Endothelial cell of umbilical vein (primary cell): ENCODE measurements at places on chromosomes 12 and 14. TPM values are rescaled to one million over a fixed set of nuclear protein-coding genes. Genes with fewer than 3 reads are reported as not detected.

DNA sequence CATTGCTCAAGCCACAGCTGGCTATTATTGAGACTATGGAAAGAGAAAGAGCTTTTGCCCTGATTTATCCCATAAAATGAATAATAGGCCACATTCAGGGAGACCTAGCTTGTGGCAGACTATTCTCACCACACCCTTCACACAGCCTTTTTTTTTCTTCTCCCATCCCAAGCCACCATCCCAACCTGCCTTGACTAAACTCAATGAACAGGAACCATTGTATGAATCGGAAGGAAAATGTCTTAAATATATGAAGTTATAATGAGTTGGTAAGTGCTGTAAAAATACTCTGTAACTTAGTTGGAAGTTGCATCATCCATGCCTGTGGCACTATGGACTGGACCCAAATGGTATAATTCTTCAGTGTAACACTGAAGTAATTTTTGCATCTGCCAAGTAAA is 338.4 kb downstream of the RAD51B start:
- H3K27me3 ChIP-seq = no peaks in the 10 kb centered on the region
- H3K4me1 ChIP-seq = no peaks in the 10 kb centered on the region
- no peaks in the 10 kb centered on the region for H3K36me3 ChIP-seq
- H3K27ac ChIP-seq = no peak overlapping the region

DNA sequence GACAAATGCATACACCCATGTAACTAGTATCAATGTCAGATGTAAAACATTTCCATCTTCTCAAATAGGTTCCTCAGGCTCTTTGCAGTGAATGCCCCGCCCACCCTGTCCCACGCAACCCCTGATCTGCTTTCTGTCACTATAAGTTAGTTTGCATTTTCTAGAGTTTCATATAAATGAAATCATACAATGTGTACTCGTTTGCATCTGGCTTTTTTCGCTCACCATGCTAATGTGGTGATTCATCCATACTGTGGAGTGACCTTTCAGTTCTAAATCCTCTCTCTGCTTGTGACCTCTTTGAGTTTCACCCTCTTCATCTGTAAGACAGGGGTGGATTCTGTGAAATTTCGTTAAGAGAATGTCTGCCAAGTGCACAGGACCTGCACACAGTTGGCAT is 30.6 kb upstream of the MSI1 start:
- no peak for DNase-seq
- peaks cover 4% of the 10 kb centered on the region for H3K27me3 ChIP-seq
- H3K36me3 ChIP-seq = no peaks in the 10 kb centered on the region
- no peak overlapping the region for H3K27ac ChIP-seq
- no peak overlapping the region for H3K4me3 ChIP-seq

DNA sequence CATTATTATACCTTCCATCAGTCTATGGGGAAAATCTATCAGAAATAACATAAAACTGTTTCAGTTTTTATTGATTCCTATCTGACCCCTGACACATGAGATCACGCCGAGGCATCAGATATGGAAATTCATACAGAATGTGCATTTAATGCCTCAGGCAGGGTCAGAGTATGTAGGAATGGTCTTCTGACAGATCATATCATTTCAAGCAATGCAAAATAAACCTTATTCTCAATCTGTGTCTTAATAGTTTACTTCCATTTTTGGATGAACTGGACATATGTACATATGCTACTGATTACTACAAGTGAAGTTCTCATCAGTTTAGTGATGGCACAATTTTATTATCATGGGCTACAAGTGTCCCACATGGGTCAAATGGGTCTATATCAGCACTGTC is 150.0 kb downstream of the ANKS1B start:
- no peaks in the 10 kb centered on the region for H3K4me1 ChIP-seq
- H3K36me3 ChIP-seq = no peaks in the 10 kb centered on the region
- H3K27me3 ChIP-seq = no peaks in the 10 kb centered on the region
- no peak overlapping the region for H3K27ac ChIP-seq
- H3K4me3 ChIP-seq = no peak overlapping the region

The APOLD1 gene
- total RNA-seq = 5.3 and 6.0 TPM in 2 replicates

The RNF212B gene
- not detected in 2 replicates for total RNA-seq

The NYNRIN gene
- 42.8 and 45.1 TPM in 2 replicates for total RNA-seq
